ENCODE measurements at places on chromosomes 12 and 14. TPM values are rescaled to one million over a fixed set of nuclear protein-coding genes. Genes with fewer than 3 reads are reported as not detected.

- DNase-seq: peak; percentile 70
Observed at GRCh38 chr12:132172619-132173018, 28.4 kb downstream of the NOC4L start.

- no peak for DNase-seq
Observed at GRCh38 chr14:20460458-20461224, 593 bp downstream of the PIP4P1 start.

DNA sequence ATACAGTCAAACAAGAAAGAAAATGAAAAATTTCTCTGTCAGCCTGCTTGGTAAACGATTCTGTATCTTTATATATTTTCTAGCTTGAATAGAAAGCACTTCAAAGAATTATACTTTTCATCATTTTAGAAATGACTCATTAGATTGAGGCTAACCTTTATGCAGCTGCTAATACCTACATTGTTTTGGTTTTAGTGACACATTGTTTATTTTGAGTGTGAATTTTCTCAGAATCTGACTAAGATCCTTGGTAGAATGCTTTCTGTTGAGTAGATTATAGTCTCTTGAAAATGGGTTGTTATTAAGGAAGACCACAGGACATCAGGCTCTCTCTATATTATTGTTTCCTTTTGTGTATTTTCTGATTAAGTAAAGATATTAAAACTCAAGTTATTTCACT lies at the start of gene PMCH:
PMCH (minus strand) TSS at position 45 of the 400 bp plus-strand sequence. CDS start 63 bp downstream, outside the sequence.
- no peak for DNase-seq

GRCh38 chr14:75711796-75712211 lies 50.8 kb downstream of the TTLL5 start:
- peak; percentile 39 for DNase-seq

DNA sequence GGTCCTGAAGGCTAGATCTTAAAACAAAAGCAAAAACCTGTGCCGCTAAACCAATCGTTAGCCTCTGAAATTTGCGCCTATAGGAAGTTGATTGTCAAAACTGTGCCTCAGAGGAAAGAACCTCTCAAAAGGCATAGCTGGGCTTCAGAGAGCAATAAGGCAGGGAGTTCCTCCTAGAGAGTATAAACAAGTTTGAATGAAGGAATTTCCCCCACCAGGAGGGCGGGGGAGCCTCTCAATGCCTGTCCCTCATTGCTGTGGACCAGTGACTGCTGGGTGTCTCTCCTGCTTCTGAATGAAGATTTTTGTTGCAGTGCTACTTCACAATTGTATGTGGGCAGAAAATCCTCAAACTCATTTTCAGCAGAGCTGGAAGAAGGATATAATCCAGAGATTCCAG lies 88.6 kb downstream of the KCNK10 start:
- DNase-seq: no peak

DNA sequence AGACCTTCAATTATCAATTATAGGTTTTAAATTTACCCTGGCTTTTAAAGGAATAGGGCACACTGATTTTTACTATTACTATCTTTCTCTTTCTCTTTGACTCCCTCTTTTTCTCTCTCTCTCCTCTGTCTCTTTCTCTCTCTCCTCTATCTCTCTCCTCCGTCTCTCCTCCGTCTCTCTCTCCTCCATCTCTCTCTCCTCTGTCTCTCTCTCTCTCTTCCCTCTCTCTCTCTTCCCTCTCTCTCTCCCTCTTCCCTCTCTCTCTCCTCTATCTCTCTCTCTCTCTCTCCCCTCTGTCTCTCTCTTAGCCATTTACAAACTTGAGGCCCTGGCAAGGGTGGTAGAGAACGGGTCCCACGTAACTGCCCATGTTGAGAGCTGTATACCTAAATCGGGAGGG lies 62.3 kb downstream of the LRIG3 start:
- no peak for DNase-seq

DNA sequence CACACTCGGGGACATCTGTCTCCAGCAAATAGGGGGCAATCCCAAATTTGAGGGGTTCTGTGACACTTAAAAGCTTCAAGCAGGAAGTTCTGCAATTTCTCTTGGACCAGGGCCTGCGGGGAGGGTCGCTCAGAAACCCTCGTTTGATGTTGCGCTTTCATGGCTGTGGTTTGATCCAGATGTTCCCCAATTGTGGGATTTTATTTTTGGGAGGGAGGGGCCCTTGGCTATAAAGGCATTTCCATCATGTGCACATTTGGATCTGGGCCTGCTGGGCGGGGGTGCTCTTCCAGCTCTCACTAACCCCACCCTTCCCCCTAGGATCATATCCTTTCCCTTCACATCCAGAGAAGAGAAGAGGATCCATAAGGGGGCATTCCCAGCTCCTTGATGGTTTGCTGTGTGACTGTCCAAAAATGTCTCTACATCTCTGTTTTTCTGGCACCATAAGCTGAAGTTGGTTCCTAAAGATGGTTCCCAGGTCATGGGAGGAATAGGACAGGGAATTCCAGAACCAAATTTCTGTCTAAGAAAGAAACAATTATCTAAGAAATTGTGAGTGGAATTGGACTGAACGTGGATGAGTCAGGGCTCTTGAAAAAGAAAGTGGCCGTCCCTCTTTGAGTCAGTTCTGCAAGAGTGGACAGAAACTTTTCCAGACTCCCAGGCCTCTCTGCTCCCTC lies 47.2 kb downstream of the SMUG1 start:
- DNase-seq: no peak

GRCh38 chr14:58571769-58572472 lies 65.8 kb upstream of the DACT1 start:
- DNase-seq: no peak

- DNase-seq: no peak
Observed at GRCh38 chr12:22609501-22609900, 15.5 kb upstream of the ETNK1 start.

- DNase-seq: no peak
Observed at GRCh38 chr14:95314609-95315008, 5.1 kb downstream of the CLMN start.

Gene ZBTB1
- total RNA-seq: 34.3 TPM

Gene RTL1
- total RNA-seq: not detected

Gene OR6J1
- not detected for total RNA-seq

Gene OLR1
- 51.2 TPM for total RNA-seq

Gene SERPINA1
- total RNA-seq: 491 TPM

Gene REP15
- total RNA-seq: 1.1 TPM

Gene TGFB3
- total RNA-seq: 28.6 TPM

Gene PGF
- total RNA-seq: 11.7 TPM

Gene KIF26A
- total RNA-seq: 2.4 TPM

Gene KRT73
- total RNA-seq: not detected
